Peyer's patch (tissue), 4 donors: ENCODE measurements at places on chromosomes 16 and 17.

GRCh38 chr16:51682905-51683304, 531.8 kb upstream of the SALL1 start:
- no peak for DNase-seq

- no peak for DNase-seq
Measured at GRCh38 chr17:63156986-63157385, 191.0 kb downstream of the TANC2 start.

DNA sequence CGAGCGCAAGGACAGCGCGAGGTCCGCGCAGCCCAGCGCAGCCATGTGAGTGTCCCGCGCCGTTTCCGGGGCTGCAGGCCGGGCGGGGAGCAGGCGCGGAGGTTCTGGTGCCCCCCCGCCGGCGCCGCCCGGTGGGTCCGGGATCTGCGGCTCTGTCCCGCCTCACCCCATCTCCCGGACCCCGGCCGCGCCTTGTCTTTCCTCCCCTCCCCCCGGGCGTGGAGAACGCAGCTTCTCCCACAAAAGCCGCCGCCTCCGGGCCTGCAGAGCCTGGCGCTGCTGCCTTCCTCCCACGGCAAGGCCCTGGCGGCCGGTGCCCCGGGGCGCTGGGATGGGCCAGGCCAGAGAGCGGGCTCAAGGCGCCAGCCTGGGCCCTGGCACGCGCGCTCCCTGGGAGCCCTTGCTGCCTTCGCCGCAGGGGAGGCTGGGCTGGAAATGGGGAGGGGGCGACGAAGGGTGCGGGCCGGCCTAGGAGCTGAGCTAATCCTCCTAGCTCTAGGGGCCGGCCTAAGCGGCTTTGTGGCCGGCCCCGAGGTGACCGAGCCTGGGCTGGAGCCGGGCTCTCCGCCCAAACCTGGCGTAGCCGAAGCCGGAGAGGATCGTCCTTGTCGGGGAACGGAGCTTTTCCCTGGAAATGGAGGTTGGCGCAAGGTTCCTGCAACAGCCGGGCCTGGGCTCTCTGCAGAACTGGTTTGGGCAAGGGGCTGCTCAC, 397 bp downstream of the RIPOR1 start:
- no peak for DNase-seq

- peak; percentile 78 for DNase-seq
Measured at GRCh38 chr17:31494259-31495021, 103.0 kb downstream of the RAB11FIP4 start.

GRCh38 chr16:17261197-17261858, 209.4 kb downstream of the XYLT1 start:
- DNase-seq: no peak

DNA sequence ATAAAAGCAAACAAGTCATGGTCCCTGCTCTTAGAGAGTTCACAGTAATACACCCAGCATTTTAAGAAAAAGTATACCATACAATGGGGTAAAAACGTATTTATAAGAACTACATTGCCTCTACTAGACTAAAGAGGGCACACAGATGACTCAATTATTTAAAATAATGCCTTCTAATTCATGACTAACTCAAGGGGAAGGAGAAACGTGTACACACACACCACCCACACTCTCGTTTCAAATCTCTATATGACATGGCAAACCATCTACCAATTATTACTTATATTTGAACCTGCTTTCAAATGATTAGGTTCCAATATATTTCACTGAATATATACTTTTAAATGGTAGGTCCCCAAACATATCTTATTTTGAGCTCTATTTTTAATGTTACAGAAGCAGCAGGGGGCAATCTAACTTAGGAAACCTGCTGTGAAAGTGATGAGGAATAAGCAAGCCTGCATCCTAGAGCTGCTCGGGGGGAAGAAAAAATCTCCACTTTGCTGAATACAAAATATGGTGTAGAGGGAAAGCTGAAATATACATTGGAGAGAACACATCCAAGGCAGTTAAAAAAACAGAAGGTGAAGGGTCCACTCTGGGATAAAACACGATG, 232.4 kb upstream of the PSMD7 start:
- DNase-seq: no peak

GRCh38 chr17:41024697-41025096, 2.3 kb downstream of the KRTAP1-5 start:
- no peak for DNase-seq

- no peak for DNase-seq
Measured at GRCh38 chr17:61160789-61161445, 238.7 kb upstream of the TBX2 start.

DNA sequence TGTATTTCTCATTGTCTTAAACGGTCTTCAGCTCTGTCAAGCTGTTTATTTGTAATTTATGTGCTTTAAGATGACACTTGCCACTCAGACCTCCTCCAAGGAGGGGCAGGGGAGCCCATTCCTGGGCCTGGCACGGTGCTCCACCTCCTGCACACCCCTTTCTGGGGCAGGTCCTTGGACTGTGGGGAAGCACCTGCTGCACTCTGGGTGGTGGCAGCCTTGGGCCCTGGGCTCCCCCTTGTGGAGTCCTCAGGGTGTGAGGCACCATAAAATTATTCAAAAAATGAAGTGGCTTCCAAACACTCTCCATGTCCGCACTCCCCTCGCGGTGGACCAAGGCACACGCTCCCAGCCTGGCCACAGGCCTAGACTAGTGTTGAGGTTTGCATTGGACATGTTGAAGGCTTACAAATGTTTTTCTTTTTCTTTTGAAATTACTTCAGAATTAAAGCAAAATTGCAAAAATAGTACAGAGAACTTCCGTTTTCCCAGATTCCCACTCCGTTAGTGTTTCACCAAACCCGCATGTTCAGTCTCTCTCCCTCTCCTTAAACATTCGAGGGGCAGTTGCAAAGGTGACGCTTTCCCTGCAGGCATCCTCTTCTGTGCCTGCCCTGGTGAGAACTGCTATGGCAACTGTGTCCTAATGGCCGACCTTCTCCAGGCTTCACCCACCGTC, 32.4 kb downstream of the FOXK2 start:
- DNase-seq: peak; percentile 76

GRCh38 chr17:62705156-62705777, 77.8 kb downstream of the MRC2 start:
- no peak for DNase-seq

DNA sequence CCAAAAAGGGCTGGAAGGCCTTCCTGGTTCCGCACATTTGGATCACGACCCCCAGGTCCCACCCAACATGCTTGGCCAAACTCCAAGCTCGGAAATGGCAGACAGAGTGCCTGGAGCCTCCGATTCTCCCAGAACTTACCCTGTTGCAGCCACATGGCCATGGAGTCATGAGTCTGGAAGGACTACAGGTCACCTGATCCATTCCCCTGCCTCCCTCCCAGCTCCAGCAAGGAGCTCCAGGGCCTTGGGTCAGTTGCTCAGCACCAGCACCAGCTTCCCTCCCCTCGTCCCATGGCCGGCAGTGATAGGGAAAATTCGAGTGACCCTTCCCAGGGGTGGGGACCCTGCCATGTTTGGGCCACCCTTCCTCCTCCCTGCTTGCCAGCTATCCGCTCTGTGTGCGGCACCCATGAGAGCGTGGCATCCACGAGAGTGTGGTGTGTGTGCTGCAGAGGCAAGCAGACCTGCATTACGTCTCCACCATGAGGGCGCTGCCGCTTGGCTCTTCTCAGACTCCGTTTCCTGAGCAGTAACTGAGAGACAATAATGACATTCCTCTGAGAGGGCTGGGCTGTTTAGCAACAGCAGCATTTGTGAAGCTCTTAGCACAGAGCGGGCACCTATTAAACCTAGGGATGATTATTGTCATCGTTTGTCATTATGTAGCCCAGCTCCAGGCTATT, 21.3 kb upstream of the RPL38 start:
- peak; percentile 37 for DNase-seq

GRCh38 chr16:64167936-64168335, 953.9 kb downstream of the CDH11 start:
- no peak for DNase-seq

DNA sequence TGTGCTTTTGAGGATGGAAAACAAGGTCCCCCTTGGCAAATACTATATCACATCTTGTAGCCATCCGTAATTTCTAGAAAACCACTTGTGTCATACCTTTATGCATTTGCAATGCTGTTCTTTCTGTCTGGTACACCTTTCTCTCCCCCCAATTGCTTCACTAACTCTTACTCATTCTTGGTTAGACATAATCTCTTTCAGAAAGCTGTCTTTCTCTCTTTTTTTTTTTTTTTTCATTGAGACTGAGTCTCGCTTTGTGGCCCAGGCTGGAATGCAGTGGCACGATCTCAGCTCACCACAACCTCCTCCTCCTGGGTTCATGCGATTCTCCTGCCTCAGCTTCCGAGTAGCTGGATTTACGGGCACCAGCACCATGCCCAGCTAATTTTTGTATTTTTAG, 94.9 kb upstream of the C17orf78 start:
- no peak for DNase-seq

DNA sequence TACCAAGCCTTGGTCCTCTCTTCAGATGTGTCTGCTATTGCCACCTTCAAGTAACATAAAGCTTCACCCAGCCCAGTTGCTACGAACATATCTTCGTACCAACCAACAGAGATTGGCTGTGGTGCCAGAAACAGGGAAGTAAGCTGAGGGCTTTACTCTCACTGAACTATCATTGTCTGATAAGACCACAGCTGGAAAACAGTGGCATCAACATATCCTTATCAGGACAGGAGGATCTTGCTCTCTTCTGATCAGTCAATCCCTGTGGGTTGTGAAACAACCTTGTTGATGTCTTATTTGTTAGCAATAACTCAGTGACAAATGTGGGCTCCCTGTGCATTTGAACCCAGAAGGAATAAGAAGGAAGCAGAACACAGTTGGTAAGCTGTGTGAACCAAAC, 446.3 kb upstream of the MAF start:
- no peak for DNase-seq

- peak; percentile 47 for DNase-seq
Measured at GRCh38 chr17:3983606-3984484, 19.6 kb upstream of the ATP2A3 start.

- no peak for DNase-seq
Measured at GRCh38 chr16:20674684-20675487, 22.6 kb downstream of the ACSM1 start.

- peak; percentile 83 for DNase-seq
Measured at GRCh38 chr16:17416461-17417311, 54.1 kb downstream of the XYLT1 start.

DNA sequence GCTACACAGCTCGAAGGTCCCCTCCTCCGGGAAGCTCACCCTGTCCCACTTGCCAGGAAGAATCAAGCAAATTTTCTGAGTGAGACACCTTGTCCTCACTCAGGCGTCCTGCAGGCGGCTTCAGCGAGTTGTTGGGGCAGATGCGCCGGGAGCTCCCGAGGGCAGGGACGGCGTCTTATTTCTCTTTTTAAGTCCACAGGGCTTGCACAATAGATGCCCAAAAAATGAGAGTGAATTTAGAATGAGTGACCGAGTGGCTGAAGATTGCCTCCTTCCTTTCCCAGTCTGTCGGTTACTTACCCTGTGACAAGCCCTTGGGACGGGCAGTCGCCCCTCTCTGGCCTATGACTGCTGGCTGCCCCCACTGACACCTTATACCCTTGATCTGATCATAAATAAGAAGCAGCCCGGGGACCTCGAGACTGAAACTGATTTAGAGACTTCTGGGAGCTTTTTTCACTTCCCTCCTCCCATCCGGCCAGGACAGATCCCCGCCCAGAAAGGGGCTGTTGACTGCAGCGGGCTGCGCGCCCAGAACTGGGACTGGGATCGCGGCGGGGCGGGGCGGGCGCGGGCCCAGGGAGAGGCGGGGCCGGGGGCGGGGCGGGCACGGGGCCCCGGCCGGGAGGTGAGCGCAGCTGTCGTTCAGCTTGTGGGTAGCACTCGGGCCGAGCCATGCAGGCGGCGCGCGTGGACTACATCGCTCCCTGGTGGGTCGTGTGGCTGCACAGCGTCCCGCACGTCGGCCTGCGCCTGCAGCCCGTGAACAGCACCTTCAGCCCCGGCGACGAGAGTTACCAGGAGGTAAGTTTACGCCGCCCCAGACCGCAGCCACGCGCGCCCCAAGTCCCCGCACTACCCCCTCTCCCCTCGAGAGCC, at the start of gene TTYH2:
Gene TTYH2 (plus strand): TSS at position 659 of the 879 bp plus-strand sequence. CDS start 17 bp downstream, at position 676.
- peak; percentile 84 for DNase-seq

DNA sequence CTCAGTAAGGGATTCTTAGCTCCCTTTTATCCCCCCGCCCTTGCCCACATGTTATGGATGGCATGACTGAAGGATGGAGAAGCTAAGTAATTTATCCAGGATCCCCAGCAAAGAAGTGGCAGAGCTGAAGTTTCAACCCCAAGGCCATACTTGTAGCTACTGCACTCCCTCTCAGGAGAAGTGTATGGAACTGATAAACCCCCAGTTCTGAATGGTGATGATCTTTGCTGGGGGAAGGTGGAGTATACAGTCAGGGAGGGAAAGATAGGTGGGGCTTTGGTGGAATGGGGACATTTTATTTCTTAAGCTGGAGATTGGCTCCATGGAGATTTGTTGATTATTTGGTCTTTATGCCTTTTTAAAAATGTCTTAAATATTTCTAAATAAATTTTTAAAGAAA, 58.3 kb downstream of the TNRC6C start:
- DNase-seq: no peak

- DNase-seq: no peak
Measured at GRCh38 chr17:38552343-38552742, 53.4 kb downstream of the SRCIN1 start.

DNA sequence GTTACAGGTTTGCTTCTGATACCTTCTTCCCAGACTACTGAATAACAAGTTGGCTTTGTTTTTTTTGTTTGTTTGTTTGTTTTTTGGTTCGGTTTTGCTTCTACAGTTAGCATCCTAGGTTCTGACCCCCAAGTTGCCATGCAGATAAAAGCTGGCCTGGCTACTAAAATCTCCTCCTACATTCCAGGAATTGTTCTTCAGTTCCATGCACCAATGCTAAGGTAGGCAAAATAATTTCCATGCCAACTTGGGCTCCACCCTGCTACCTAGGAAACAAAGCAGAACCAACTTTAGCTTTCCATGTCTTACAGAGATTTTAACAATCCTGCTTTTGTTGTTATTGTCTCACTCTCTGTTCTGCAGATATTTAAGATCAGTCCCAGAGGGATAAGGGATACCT, 495.5 kb upstream of the SOX9 start:
- DNase-seq: no peak

- no peak for DNase-seq
Measured at GRCh38 chr17:13822700-13823099, 221.0 kb upstream of the HS3ST3A1 start.

GRCh38 chr16:3115561-3115960, 3.2 kb downstream of the ZNF205 start:
- no peak for DNase-seq

- DNase-seq: peak; percentile 90
Measured at GRCh38 chr17:68296217-68297191, 5.2 kb downstream of the ARSG start.

DNA sequence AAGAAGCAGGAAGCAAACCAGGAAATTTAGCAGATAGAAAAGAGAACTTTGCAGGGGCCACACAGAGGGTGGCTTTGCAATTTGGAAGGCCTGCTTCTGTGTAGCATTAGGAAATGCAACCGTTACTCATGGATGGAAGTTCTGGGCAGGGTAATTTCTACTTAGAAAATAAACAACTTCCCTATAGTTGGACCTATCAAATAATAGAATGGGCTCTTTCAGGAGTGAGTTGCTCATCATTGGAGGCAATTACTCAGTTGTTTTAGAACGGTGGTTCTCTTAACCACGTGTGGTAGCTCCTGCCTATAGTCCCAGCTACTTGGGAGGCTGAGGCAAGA, 25.8 kb upstream of the HS3ST2 start:
- no peak for DNase-seq
